ENCODE measurements at places on chromosomes 6 and 20. TPM values are rescaled to one million over a fixed set of nuclear protein-coding genes. Genes with fewer than 3 reads are reported as not detected.
A peak's percentile ranks its signal among the peaks of the same experiment; 100 is the strongest.

Gene CLPSL1
- not detected for total RNA-seq

DNA sequence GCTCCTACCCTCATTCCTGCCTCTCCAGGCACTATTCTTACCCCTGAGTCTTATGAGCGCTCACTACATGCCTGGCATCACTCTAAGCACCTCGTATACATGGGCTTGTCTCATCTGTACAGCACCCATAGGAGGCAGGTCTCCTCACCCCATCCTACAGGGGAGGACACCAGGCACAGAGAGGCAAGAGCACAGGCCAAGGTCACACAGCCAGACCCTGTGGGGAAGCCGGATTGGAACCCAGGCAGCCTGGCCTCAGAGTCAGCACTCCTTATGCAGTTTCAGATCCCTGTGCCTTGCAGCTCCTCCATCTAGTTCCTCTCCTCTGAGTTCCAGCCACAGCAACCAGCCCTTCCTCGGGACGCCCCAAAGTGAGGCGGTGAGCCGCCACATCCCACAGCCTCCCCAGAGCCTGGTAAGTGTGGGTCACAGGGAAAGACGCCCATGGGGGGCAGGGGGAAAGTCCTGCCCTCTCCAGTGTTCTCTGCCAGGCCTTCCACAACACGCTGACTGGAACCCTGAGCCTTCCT is 103.3 kb downstream of the NFATC2 start:
- no peak for DNase-seq
- H3K4me1 ChIP-seq, result no peaks in the 10 kb centered on the region
- no peaks in the 10 kb centered on the region for H3K36me3 ChIP-seq
- no peak overlapping the region for H3K27ac ChIP-seq
- no peak overlapping the region for H3K4me3 ChIP-seq
- H3K27me3 ChIP-seq, result no peaks in the 10 kb centered on the region

DNA sequence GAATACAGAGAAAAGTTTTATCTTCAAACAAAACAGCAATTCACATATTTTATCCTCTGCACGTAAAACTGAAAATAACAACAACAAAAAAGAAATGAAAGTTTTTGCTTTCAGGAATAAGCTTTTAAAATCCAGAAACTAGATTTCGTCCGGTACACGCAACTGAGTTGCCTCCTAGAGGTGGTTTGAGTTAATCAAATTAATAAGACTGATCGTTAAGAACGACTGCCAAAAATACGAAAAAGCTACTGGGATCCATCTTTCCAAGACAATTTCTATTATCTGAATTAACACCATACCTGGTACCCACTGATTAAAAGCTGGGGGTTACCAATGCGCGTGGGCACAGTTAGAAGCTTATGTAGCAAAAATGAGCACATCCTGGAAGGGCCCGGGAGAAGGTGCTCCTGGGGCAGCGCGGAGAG is 669 bp downstream of the PDCD2 start:
- no peak for DNase-seq
- H3K36me3 ChIP-seq, result peaks cover 20% of the 10 kb centered on the region
- peak overlapping the region; percentile 96 for H3K4me3 ChIP-seq

GRCh38 chr6:26464014-26464413 is 6.3 kb downstream of the BTN2A1 start:
- DNase-seq, result no peak
- no peak overlapping the region for H3K4me3 ChIP-seq
- H3K27ac ChIP-seq, result no peak overlapping the region
- no peaks in the 10 kb centered on the region for H3K27me3 ChIP-seq
- peaks cover 91% of the 10 kb centered on the region for H3K36me3 ChIP-seq

Data from H9 (cell line).